GM12865 (cell line): ENCODE measurements at places on chromosomes 12 and 14.

DNA sequence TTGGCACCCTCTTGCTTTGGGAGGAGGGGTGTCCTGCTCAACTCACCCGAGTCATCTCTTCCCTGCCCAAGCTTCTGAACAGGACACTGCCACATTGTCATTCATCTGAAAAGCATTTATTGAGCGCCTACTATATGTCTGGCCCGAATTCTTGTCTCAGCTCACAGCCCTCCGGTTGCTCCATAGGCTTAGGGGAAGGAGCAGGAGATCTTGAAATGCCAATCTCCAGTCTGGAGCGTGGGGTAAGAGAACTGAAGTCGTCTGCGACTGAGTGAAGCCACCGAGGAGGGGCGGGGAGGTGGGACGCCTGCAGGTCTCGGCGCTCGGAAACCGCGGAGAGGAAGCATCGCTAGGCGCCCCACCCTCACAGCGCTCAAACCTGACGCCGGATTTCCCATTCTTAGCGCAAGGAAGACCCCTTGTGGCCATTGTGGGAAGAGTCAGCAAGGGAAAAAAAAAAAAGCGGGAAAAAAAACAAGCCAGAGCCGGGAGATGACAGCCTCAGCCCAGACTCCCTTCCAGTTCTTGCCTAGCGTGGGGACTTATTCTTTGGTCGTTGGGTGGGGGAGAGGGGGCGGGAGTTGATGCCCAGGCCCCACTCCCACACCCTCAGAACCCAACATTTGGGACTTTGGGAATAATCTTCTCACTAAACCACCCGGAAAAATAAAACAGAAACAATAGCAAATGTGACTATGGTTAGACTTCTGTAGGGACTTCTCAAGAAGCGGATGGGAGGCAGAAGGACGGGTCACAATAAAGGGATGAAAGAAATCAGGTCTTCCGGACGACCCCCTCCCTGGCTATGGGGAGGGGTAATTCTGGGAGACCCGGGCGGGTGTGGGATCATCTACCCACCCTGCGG is 28.2 kb upstream of the SMUG1 start:
- peak; percentile 89 for DNase-seq

DNA sequence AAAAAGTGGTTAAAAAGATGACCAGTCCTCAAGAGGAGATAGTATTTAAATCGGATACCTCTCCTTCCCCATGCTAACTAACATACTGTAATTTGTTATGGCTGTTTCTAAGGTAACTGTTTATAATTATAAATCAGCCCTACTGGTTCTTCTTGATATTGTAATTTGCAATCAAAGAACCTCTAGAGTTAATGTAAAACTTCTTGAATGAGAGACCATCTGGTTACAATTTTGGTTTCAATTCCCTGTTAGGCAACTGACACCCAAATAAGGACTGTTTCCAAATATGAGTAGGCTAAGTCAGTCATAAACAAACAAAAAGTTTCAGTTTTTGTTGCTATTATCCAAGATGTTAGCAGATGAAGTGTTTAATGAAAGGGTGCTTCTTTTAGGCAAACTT is 120.2 kb upstream of the DNM1L start:
- peak; percentile 77 for DNase-seq

GRCh38 chr12:24027352-24027751 is 77.9 kb upstream of the SOX5 start:
- no peak for DNase-seq

DNA sequence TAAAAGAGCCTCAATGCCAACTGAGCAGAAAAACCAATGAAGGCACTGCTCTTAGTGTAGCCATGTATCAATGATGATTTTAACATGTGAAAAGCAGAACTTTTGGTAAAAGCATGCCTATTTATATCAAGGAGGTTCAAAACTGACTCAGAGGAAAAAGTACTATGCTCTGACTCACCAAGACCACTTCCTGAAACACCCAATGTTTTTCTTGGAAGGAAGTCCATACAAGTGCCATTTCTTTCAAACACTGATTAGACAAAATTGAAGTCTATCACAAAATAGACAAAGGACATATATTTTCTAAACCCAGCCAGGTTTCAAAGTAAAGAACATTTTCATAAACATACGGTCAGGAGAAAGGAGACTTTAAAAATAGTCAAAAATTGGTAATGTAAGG is 88.6 kb downstream of the EPS8 start:
- peak; percentile 64 for DNase-seq

DNA sequence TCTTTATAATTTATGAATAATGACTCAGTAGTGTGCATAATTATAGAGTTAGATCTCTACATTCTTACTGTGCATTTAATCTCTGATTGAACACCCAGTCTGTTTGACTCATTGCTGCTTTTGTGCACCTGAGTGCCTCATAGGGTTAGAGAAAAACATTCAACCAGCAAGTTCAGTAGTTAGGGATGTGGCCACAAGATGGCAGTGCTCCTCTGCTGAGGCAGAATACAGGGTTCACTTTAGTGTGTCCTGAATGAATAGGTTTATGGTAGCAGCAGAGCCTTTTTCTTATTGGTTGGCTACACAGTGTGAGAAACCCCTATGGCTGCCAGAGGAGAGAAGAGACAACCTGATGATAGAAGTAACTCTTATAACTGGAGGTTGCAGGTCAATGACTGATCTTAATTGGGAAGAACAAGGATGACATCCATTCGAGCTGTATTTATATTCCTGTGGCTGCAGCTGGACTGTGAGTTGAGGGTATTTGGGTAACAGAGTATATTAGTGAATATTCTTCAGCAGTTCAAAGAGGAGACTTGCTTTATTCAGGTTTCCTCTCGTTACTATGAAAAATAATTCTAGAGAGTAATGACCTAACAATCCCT is 194.9 kb upstream of the OR4E1 start:
- DNase-seq: peak; percentile 50

- DNase-seq: no peak
These were observed 399.1 kb downstream of the GXYLT1 start for GRCh38 chr12:41745593-41745992.

DNA sequence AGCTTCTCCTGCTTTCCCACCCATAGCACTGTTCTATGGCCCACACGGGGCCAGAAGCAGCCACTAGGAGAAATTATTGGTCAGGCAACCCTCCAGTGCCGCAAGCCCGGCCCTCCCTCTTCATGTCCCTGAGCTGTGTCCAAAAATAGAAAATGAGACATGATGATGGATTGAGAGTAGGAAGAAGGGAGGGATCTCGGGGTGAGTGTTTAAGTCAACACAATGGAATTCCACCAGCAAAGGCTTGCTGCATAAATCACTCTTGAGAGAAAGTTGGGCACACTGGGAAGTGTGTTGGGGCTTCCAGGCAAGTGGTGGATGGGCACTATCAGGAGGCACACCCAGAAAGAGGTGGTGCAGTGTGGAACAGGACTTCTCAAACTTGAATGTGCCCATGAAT is 94.2 kb downstream of the LLPH start:
- no peak for DNase-seq
